T-helper 9 cell (primary cell): ENCODE measurements at places on chromosomes 1 and 21.

DNA sequence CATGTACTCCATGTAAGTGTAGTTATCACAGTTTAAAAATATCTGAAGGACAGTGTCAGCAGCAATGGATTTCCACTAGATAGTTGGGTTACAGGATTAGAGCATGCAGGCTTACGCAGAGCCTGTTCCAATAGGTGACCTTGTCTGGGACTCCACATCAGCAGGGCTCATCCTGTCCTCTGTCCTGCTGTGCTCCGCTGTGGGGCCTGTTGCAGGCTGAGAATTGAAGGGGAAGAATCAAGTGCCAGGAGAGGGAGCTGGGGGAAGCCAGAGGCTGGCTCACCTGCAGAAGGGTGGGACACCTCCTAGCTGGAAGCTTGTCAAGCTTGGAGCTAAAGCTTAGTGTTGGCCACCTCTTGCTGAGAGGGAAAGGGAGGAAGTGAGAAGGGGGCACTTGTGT, 62.8 kb downstream of the XCL2 start:
- DNase-seq, result no peak

- no peak for DNase-seq
Observed at GRCh38 chr1:223558512-223558911, 107.0 kb downstream of the CAPN8 start.

DNA sequence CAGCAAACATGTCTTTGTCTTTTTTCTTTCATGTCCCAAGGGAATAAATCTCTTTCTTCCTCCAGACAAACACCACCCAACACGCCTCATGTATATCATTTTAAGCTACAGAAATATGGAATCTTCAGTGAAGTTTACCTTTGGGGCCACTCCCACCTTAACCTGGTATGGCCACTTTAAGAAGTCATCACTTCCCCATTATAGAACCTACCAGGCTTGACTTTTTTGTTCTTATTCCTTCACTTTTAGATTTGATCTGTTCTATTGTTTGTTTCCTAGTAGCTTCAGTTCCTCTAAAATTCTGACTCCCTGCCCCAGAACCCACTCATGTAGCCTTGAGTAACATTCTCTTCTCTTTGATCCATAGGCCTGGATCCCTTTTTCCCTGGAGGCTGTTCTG, 226.3 kb downstream of the HLX start:
- DNase-seq, result no peak

DNA sequence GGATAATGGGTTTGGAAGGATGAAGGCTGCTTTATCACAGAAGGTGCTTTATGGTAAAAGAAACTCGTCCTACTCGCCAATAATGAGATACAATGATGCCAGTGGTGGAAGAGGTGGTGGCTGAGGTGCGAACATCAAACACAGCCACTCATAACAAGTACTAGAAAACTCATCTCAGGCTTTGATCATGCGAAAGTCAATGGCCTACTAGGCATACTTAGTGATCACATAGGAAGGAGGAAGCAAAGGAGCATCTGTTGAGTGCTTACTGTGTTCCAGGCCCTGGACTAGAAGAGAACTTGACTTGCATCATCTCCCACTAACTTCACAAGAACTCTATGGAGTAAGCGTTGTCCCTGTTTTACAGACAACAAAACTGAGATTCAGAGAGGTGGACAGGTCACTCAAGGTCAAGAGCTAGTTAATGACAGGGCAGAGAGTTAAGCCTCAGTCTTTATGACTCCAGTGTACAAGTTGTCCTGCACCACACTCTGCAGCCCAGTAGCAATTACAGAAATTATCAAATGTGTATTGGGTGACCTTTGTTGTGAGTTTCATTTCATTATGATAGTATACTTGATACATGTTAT, 33.6 kb downstream of the RUNX1 start:
- DNase-seq, result no peak

GRCh38 chr1:55546553-55546952, 331.4 kb upstream of the USP24 start:
- no peak for DNase-seq

DNA sequence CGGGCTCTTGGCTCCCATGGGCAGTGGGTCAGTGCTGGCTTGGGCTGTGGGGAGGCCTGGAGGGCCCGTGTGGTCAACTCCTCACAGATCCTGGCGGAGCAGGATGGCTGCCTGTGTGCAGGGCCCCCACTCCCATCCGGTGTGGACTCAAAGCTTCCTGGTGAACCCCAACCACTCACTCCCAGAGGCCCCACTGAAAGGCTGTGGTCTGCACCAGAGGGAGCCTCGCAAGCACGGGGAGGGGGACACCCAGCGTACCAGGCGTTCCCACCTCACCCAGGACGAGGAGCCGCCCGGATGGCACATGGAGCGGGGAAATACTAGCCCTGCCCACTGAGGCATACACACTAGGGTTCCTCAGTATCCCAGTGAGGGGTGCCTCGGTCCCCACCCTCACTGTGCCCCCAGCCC, 75.4 kb upstream of the ACTRT2 start:
- DNase-seq, result no peak
